Epithelial cell of prostate (primary cell): ENCODE measurements at places on chromosomes 6 and 20.

DNA sequence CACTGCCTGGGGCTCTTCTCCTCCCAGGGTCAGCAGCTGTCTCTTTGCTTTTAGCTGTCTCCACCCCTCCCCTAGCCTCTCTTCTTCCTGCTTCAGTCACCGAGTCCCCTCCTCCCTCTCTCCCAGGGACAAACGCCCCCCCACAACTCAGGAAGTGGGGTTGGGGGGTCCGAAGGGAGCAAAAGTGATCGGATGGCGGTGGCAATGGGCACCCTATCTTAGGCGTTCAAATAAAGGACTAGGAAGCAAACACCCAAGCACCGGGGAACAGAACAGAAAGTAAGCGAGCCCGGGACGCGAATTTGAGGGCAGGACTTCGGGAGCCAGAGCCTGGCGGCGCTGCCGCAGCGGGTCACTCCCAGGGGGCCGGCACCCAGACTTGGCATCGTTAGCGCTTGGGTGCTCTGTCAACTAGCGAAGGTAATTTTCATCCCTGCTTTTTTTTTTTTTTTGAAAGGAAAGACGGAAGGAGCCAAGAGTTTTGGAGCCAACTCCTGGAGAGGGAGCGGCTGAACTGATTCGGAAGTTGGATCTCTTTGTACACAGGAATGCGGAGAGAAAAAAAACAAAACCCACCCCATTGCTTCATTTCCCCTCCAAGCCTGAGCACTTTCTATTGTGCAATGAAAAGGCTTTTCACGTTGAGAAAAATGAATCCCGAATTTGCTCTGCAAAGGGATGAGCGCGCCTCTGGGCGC is 815 bp upstream of the ITPR3 start:
- no peak for DNase-seq

- no peak for DNase-seq
Measured at GRCh38 chr20:60137657-60138245, 179.5 kb downstream of the CDH26 start.

DNA sequence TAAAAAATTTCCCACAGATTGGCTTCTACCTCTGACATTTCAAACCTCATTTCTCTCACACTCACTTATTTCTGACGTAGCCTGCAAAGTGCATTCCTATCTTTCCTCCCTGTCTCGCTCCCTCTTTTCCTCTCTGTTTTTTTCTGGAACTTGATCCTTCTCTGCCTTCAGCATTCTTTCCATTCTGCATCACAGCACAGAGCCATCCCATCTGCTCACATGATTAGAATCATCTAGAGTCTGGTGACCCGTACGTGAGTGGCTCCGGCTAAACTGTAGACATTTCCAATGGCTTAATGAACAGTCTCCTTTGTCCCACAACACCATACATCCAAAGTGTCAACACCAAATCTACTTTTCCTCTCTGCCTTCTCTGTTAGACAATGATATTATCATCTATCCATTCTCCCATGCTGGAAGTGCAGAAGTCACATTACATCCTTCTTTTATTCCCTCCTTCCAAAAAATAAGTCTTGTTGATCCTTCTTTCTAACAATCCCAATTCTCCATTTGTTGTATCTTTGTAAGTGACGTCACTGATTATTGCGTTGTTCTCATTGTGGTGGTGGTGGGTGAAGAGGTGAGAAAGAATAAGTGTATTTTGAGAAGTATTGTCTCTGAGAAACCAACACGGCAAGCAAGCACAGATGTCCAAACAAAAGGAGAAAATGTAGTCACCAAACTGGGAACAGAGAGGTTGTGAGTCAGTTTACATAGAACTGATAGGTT is 41.6 kb downstream of the OPRM1 start:
- DNase-seq = no peak

- no peak for DNase-seq
Measured at GRCh38 chr6:37340639-37340943, 13.2 kb upstream of the RNF8 start.

DNA sequence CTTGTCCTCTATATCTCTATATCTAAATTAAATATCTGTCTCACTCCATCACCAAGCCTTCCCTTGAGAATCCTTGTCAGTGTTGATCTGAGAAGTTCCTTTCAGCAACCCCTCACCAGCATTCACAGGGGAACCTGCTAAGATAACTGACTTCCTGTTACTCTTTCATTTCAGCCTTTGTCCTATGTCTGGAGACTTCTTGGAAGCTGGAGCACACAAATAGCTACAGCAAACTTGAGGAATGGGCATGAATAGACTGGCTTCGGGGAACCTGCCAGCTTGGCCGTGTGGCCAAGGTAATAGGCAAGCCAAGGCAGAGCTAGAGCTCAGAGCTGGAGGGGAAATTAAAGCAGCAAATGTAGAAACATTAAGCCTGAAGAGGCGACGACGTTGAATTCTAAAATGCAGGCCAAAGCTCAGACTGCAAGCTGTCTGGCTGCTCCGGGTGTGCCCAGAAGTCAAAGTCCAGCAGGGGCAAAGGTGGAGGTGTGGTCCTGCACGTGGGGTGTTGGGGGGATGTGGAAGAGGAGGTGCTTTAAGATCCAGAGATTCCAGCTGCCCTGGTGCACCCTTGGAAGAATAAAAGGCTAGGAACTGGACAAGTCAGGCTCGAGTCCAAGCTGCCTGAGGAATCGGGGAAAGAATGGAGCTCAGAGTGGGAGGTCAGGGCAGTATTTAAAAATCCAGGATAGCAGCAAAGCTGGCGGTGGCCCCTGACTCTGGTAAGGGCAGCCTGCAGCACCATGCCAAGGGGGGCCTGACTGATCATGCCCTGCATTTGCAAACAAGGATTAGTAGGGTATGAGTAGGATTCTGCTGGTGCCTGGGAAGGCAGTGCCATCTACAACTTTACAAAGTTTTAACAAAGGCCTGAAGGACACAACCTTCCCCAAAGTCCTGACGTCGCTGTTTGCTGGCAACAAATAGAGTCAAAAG is 185.0 kb upstream of the SGK1 start:
- no peak for DNase-seq

DNA sequence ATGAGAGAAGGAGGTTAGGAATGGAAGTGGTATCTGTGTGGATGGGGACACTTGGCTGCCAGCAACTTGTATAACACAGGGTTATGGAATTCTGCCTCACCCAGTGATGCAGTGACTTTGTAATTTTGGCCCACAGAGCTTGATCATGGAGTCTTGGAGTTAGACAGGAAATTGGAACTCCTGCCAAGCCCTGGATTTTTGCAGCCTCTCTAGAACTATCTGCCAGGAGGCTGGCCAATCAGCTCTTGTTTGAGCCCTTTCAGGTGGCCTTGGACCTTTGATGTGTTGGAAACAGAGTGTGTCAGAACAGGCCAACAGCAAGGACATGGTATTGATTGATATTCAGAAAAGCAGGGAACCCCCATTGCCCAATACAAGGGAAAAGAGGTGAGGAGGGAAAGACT is 157.7 kb upstream of the GGTLC1 start:
- DNase-seq = no peak

DNA sequence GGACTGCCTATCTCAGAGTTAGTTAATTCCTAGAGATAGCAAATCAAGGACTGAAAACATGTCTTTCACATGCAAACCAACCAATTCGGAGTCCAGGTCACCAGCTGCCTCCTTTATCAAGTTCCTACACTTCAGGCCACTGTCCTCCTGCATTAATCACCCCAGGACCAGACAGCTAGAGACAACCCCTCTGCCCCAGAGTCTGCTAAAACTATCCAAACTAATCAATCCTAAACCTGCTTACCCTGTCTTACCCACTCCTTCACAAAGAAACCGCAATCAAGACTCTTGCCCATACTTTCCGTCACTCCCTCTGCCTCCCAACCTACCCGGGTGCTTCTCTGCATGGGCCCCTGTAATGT is 207.0 kb downstream of the HIVEP2 start:
- DNase-seq = no peak

GRCh38 chr20:1894471-1894950 is 696 bp upstream of the SIRPA start:
- DNase-seq = no peak

DNA sequence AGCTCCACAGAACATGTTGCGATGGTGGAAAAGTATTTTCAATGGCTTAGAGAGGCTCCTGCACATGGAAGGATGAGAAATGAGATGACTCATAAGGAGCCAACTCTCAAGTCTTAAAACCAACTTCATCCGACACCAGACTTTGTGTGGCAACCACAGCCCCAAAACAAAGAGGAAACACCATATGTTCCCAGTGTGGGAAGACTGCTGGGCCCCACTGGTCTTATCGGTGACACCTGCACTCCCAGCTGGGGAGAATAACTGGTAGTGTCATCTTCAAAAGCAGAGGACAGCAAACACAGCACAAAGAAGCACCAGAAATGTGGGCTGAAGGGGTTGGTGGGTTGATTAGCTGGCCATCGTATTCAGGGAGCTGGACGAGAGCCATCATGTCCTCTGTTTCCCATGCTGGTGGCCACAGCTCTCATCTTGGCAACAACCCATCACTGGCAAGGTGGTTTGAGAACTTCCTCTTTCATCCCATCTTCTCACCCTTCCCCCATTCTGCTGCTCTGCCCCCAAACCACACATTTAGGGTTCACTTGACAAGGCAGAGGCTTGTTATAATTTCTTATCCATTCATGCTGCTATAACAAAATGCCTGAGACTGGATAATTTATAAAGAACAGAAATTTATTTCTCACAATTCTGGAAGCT is 46.0 kb upstream of the TASP1 start:
- DNase-seq = no peak

DNA sequence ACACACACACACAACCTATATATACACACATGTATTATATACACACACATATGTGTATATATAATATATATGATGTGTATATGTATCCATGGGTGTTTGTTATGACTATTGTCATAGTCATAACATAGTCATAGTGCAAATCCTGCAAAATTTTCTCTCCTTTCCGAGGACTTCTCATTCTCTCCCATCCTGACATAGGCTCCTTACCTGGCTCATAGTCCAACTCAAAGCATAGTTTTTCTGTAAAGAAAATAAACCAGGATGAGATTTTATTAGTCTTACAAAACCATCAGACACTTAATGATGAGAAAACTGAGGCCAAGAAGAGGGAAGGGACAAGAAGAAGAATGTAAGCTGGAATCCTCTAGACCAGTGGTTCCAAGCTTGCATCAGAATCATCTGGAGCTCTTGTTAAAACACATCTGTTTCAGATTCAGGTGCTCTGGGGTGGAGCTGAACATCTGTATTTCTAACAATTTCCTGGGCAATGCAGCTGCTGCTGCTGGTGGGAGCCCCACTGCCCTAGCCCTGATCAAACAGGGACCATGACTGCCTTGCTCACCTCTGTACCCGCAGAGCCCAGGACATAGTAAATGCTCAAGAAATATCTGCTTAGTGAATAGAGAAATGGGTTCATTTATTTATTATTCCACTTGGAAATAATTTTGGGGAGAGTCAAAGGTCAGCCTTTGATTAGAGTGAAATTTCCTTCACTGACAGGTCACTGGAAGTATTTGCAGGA is 5.3 kb downstream of the TRIM10 start:
- DNase-seq = no peak

- DNase-seq = no peak
Measured at GRCh38 chr6:17429383-17430061, 36.1 kb downstream of the CAP2 start.

- no peak for DNase-seq
Measured at GRCh38 chr20:13772529-13772928, 12.2 kb downstream of the ESF1 start.

GRCh38 chr20:51313358-51313827 is 229.1 kb downstream of the NFATC2 start:
- no peak for DNase-seq

GRCh38 chr6:27359231-27359630 is 29.3 kb upstream of the ZNF391 start:
- DNase-seq = no peak

GRCh38 chr6:24219670-24220069 is 93.7 kb downstream of the NRSN1 start:
- DNase-seq = no peak

- no peak for DNase-seq
Measured at GRCh38 chr6:161407115-161407514, 133.3 kb upstream of the AGPAT4 start.

DNA sequence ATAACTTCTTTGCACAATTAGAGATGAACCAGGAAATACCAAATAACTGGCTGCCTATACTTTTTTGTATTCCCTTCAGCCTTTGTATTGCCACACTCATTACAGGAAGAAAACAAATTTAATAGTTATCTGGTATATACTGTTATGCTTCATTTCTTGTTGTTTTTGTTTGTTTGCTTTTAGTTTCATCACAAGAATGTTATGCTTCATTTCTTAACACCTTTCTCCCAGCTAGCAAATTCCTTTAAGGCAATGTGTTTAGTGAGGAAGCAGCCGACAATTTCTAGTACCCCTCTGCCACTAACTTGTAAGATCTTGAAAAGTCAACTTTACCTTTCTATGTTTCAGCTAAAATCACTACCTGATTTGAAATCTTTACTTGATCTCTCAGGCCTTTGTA is 1.4 kb downstream of the NCOA6 start:
- DNase-seq = no peak

DNA sequence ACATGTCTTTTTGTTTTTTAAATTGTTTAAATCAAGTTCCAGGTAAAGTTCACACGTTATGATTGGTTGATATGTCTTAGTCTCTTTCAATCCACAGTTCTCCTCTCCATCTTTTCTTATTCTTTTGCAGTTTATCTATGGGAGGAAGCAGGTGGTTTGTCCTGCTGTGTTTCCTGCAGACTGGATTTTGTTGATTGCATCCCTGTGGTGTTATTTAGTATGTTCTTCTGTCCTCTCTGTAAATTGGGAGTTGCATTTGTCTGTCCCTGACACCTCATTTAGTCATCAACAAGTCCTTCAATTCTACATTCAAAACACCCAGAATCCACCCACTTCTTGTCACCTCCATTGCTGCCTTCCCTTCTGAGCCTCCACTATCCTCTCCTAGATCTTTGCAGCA is 8.1 kb downstream of the PACSIN1 start:
- DNase-seq = no peak

GRCh38 chr20:51444467-51444866 is 98.1 kb downstream of the NFATC2 start:
- DNase-seq = no peak

GRCh38 chr20:46160661-46161060 is 42.5 kb downstream of the CD40 start:
- DNase-seq = no peak

DNA sequence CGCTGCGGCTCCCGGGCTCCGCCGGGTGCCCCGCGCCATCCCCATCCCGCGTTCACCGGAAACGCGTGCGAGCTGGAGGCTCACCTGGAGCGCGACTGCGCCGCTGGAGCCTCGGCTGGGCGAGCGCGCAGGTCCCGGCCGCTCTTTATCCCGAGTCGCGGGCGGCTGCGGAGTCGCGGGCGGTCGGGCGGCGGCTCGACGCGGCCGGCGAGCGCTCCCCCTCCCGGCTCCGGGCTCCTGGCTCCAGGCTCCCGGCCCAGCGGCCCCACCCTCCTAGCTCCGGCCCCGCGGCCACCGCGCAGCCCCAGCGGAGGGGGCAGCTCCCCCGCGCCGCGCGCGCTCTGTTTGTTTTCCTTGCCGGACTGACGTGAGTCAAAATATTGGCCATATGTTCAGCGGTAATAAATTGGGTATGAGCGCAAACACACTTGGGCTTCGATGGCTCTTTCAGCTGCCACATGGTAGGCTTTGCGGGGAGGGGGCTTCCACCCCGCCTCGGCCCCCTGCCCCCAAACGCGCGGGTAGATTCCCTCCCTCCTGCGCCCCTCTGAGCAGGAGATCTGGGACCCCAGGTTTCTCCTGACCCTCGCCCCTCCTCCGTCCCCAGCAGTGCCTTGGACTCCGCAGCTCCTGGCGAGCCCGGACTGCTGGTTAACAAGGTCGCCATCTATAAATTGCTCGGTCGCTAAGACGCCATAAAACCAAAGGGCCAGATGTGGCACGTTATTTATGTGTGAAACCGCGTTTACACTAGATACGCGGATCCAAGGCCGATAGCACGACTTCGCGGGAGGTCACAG is 8.8 kb upstream of the NKX2-2 start:
- DNase-seq = no peak
